CD4-positive, alpha-beta T cell treated with Interleukin-10 for 1 hour (primary cell): ENCODE measurements at places on chromosomes 5 and 9.

DNA sequence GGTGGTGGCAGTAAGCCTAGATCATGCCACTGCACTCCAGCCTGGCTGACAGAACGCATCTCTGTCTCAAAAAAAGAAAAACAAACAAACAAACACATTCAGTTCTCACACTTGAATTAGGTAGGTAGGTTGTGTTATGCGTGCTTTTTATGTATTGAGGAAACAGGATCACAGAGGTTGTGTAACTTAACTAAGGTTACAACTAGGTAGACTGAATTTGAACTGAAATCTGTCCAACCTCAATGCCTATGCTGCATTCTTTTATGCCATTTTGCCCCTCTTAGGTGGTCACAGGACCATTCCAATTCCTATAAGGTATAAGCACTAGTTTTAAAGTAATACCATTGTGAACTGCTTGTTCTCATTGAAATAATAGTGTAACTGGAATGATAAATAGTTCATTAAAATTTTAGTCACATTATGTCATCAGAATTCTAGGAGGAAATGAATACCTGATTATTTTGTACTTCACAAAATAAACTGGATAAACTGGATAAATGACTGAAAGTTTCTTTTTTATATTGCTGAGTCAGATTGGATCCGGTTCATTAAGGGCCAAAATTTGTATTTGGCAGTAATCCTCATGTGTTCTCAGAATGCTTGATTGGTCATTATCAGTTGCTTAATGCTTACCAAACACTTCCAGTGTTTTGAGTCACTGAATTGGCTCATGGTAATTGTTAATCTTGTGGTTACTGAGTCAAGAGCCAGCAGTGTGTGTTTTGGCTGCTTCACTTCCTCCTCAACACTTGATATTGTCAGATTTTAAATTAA, 7.1 kb downstream of the UBAP1 start:
- DNase-seq: peak; percentile 53

DNA sequence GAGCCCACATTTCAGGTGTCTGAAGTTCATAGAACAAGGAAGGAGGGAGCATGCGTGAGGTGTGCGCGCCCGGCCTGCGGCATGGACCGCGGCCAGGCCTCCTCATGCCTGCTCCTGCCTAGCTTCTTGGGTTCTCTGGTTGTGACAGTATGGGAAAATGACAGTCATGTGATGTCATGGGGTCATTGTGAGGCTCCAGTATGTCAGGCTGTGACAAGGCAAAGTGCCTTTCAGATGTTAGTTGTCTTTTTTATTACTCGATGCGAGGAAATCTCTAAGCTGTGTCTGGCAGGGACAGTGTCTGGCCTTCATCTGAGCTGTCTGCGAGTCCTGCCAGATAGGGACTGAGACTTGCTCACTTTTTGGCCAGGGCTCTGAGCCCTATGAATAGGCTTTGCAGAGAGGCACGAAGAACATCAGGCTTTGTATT, 13.3 kb downstream of the UCK1 start:
- DNase-seq: no peak

DNA sequence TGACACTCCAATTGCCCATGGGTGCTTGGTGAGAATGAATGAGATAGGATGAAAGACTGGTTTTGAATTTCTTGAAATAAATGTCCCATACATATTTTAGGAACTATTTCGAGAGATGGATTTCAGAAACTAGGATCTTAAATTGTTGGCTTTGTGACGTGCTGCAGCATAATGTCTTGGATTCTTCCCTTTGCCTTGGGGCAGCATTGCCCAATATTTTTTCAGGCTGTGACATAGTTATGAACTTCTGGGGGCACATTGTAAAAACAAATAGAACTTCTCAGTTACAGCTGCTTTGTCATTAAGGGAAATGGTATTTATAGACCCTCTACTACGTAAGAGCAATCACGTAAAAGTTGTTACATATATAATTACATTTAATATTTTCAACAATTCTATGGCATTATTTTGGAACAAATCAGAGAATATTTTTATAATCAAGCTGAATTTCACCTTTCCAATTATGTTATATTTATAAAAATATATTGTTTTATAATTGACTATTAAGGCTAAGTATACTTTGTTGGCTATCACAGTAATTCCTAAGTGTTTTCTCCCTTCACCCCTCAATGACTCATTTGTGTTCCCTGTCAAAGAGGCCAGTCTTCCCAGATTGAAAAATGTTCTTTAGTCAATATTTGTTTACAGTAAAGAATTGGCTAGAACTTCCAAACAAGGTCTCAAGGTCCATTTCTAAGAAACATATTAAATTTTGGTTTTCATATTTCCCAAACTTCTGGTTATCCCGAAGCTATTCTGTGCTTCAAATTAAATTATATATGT, 1388.3 kb upstream of the ACO1 start:
- DNase-seq: no peak

DNA sequence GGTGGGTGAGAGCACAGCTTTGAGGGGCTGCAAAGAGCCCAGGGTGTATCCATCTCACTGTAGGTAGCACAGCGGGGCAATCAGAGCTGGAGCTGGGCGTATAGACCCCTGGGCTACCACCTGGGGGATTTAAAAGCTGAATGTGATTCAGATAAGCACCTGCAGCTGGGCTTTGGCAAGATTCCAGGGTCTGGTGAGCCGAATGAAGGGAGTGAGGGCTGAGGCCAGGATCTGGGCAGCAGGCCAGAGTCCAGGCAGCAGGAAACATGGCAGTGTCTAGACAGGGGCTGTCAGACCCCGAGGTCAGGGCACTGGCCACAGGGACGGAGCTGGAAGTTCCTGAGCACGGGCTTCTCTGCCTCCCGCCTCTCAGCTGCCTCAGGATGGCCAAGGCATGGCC, 8.7 kb downstream of the ASS1 start:
- DNase-seq: no peak

GRCh38 chr9:26169708-26170107, 491.5 kb upstream of the TUSC1 start:
- DNase-seq: no peak

- DNase-seq: no peak
Observed at GRCh38 chr9:90864779-90865178, 63.2 kb downstream of the SYK start.

- DNase-seq: peak; percentile 62
Observed at GRCh38 chr9:136546697-136547501, 1.1 kb upstream of the NOTCH1 start.

- no peak for DNase-seq
Observed at GRCh38 chr5:177509991-177510566, 453 bp upstream of the DOK3 start.

DNA sequence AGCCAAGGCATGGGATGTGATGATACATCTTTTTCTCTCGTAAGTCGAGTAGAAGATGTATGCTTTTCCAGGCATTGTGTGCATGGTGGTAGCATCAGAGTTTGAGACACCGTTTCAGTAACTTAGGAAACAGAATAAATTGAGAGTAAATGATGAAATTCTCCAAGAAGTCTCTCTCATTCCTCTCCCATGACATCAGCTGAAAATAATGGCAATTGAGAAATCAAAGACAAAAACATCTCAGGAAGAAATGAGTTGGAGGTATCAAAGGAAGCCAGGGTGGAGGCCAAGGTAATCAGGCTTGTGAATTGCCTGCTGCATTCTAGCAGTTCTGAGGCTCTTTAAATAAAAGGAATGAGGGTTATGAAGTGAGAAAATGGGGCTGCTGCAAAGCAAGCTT, 53.9 kb downstream of the SGCD start:
- no peak for DNase-seq
